Endodermal cell (in vitro differentiated cells): ENCODE measurements at places on chromosomes 6 and 20. TPM values are rescaled to one million over a fixed set of nuclear protein-coding genes. Genes with fewer than 3 reads are reported as not detected.

Gene ANGPT4
- 0.14 to 0.31 TPM (median 0.25 TPM) in 3 replicates for total RNA-seq

Gene AKAP12
- 25.1 to 33.3 TPM (median 30.8 TPM) in 3 replicates for total RNA-seq

Gene CALHM5
- 0.17 to 0.18 TPM in 2 of 3 replicates, not detected in the other for total RNA-seq

Gene ABHD16B
- not detected in 2 replicates for total RNA-seq

Gene CST5
- not detected in 3 replicates for total RNA-seq

Gene HDGFL1
- not detected in 2 replicates for total RNA-seq

Gene LY6G6D
- total RNA-seq, result not detected in 2 replicates

Gene HTR1E
- total RNA-seq, result 1.3 and 1.6 TPM in 2 replicates

Gene CPXM1
- total RNA-seq, result 74.7 and 80.1 TPM in 2 replicates

Gene MAP1LC3A
- 41.6 and 42.9 TPM in 2 replicates for total RNA-seq

Gene RNF39
- not detected in 3 replicates for total RNA-seq

Gene FERMT1
- 2.5 to 5.3 TPM (median 4.1 TPM) in 3 replicates for total RNA-seq

Gene C20orf144
- 0.31 to 0.44 TPM in 2 of 3 replicates, not detected in the other for total RNA-seq

Gene WASF1
- total RNA-seq, result 31.1 to 37.1 TPM (median 31.8 TPM) in 3 replicates

Gene TMEM151B
- 0.11 to 0.22 TPM in 2 of 3 replicates, not detected in the other for total RNA-seq

Gene NR2E1
- total RNA-seq, result not detected in 3 replicates

Gene ANKEF1
- total RNA-seq, result 8.5 and 8.8 TPM in 2 replicates

Gene GPLD1
- 5.2 and 5.3 TPM in 2 replicates for total RNA-seq

Gene FAM162B
- total RNA-seq, result 0.77 and 0.79 TPM in 2 replicates

Gene GCLC
- total RNA-seq, result 44.7 and 50.8 TPM in 2 replicates

Gene ADGRF5
- total RNA-seq, result not detected in 3 replicates

Gene BNIP5
- not detected in 3 replicates for total RNA-seq

Gene HLA-DRB5
- total RNA-seq, result 0.92 and 1.5 TPM in 2 replicates

Gene SLC17A2
- total RNA-seq, result not detected in 2 replicates

Gene ATF6B
- total RNA-seq, result 48.1 to 54.5 TPM (median 53.0 TPM) in 3 replicates

Gene HIVEP2
- total RNA-seq, result 2.4 and 2.6 TPM in 2 replicates

Gene TNFRSF21
- total RNA-seq, result 93.2 to 120 TPM (median 97.5 TPM) in 3 replicates

Gene TBX18
- total RNA-seq, result 1.3 and 1.5 TPM in 2 replicates

Gene RAET1E
- total RNA-seq, result not detected in 2 replicates

Gene TRAPPC3L
- total RNA-seq, result not detected in 2 replicates

Gene RTF2
- 65.1 to 70.4 TPM (median 68.5 TPM) in 3 replicates for total RNA-seq

Gene BPIFB1
- total RNA-seq, result 0.24 TPM in 1 of 3 replicates, not detected in the others

Gene SNAI1
- 10.2 and 10.6 TPM in 2 replicates for total RNA-seq

Gene ZC2HC1B
- total RNA-seq, result not detected in 2 replicates

Gene ULBP2
- 0.20 and 0.45 TPM in 2 replicates for total RNA-seq
